ENCODE measurements at places on chromosomes 2 and 18.

GRCh38 chr2:29920631-29921559 is 491 bp downstream of the ALK start:
- DNase-seq = no peak

- DNase-seq = no peak
These were observed 13.9 kb upstream of the SLC1A4 start for GRCh38 chr2:64975232-64975821.

DNA sequence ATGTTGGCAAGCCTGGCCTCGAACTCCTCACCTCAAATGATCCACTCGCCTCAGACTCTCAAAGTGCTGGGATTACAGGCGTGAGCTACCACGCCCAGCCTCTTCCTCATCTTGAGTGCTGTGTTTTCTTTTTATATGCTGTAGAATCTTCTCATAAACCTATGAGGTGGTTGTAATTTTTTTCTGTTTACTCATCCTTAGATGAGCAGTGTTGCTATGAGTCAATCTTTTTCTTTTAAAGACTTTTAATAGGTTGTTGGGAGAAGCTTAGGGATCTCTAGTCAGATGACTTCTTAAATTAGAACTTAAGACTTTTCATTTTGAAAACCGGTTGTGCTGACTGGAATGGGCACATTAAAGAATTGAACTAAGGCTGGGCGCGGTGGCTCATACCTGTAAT is 8.7 kb upstream of the AAK1 start:
- DNase-seq = no peak

GRCh38 chr2:8445580-8445979 is 236.3 kb upstream of the ID2 start:
- no peak for DNase-seq
